ENCODE measurements at places on chromosomes 4 and X.

- DNase-seq = no peak
These were observed 5.4 kb upstream of the PIM2 start for GRCh38 chrX:48924270-48924669.

GRCh38 chr4:77818073-77818601 is 1.0 kb downstream of the CNOT6L start:
- DNase-seq = peak; percentile 89

DNA sequence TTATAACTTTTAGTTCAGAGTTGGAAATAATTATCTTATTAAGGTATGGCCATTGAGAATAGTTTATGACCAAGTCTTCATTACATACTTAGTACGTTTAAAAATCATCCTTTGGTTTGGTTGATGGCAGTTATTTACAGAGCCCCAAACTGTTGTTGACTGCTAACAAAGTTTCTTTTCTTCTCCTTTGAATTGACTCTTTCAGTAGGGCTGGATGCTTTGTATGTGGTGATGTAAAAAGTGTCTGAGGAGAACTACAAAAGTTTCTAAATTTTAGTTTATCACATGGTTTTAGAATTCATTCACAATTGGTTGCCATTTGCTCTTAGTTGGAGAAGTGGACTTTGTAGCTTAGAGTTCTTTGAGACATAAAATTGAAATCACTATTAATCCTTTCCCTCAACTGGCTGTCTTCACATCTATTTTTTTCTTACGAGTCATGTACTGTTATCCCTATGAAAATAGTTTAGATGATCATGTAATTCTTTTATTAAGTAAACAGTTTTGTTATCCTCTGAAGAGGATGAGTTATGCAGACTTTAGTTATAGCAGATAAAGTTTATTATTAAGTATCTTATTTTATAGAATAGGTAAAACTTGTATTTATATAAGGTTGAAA is 14.8 kb downstream of the PTPN13 start:
- no peak for DNase-seq

- no peak for DNase-seq
These were observed 19.2 kb downstream of the RASGEF1B start for GRCh38 chr4:81452452-81453006.

GRCh38 chr4:153266988-153267387 is 62.7 kb downstream of the TRIM2 start:
- no peak for DNase-seq

GRCh38 chrX:370244-370962 is 16.3 kb downstream of the PPP2R3B start:
- DNase-seq = no peak

DNA sequence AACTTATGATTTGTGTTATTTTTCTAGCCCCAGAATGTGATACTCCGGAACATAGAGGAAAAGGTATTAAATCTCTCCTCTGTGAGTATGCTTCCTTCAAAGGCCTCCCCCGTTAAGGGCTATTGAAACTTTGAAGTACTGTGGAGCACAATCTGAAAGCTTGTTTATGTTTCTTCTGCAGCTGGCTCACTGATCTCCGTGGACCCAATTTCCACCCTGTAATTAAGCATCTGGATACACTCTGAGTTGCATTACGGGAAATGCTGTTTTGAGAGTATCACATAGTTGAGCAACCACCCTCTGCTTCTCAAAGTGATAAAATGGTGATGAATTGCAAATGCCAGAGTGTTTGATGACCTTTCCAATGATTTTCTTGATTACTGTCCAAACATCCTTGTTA is 296.8 kb upstream of the PABPC5 start:
- no peak for DNase-seq

DNA sequence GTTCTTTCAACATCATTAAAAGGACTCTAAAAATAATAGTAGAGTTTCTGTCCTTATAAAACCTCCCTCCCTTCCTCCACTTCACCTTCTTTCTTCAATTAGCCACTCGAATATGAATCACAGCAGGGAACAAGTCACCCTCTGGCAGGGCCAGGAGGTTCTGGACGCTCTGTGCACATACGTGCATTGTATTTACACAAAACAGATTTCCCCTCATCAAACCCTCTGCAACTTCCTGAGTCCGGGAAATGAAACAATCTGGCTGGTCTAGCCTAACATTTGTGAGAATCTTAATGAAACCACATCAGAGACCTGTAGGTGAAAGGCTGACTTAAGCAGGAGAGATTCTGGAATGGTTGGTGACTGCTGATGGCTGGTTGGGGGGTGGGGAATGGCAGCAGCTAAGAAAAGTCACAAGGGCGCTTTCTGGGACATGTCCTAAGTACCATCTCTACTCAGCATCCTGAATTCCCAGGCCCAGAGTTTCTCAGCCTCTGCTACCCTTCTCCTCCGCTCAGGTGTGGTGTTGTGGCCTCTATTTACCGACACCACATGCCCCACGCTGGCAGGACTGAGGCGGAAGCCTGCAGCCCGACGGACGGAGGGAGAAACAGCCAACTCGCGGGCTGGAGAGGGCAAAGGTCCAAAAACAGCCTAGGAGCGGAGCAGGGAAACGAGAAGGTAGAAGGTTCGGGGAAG is 1.0 kb downstream of the ZDHHC9 start:
- peak; percentile 86 for DNase-seq

GRCh38 chrX:118396113-118396512 is 50.2 kb downstream of the WDR44 start:
- DNase-seq = no peak

- no peak for DNase-seq
These were observed 42.6 kb upstream of the TADA2B start for GRCh38 chr4:7000421-7001176.

- no peak for DNase-seq
These were observed 15.2 kb downstream of the USP53 start for GRCh38 chr4:119227690-119228089.

DNA sequence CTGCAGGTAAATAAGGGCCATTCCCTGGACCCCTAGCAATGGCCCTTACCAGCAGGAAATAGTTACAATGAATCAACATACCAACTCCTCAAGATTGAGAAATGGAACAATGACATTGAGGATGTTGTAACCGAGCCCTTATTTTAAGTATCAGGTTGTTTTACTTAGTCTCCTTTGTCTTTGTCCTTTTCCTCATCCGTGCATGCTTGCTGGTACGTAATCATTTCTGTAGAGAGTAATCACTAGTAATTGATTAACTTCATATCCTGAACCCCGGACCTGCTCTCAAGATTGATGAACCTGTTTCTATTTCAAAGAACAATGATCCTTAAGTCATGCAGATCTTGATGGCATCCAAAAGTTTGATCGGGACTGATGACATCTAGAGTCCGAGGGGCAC is 98.6 kb upstream of the LANCL3 start:
- no peak for DNase-seq

GRCh38 chr4:54607521-54607920 is 50.2 kb upstream of the KIT start:
- DNase-seq = no peak

- DNase-seq = peak; percentile 75
These were observed 27.4 kb downstream of the CBLL2 start for GRCh38 chrX:22300130-22300529.

DNA sequence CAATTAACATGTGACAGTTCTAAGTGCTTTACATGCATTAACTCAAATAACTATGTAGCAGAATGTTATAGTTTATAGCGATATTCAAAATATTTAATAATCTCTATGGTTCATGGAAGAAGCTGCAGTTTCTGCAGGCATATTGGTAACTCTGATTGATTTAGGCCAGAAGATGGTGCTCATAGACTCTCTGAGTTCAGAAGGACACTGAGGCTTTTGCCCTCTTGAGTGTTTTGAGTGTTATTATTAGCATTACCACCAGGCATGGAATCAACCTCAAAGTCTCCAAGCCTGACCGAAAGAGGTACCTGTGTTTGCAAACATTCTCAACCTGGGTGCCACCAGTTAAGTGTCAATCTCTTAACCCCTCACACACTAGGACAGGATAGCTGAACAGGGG is 792.3 kb upstream of the PCDH7 start:
- no peak for DNase-seq

- DNase-seq = no peak
These were observed 889.9 kb upstream of the INTU start for GRCh38 chr4:126742885-126743284.

DNA sequence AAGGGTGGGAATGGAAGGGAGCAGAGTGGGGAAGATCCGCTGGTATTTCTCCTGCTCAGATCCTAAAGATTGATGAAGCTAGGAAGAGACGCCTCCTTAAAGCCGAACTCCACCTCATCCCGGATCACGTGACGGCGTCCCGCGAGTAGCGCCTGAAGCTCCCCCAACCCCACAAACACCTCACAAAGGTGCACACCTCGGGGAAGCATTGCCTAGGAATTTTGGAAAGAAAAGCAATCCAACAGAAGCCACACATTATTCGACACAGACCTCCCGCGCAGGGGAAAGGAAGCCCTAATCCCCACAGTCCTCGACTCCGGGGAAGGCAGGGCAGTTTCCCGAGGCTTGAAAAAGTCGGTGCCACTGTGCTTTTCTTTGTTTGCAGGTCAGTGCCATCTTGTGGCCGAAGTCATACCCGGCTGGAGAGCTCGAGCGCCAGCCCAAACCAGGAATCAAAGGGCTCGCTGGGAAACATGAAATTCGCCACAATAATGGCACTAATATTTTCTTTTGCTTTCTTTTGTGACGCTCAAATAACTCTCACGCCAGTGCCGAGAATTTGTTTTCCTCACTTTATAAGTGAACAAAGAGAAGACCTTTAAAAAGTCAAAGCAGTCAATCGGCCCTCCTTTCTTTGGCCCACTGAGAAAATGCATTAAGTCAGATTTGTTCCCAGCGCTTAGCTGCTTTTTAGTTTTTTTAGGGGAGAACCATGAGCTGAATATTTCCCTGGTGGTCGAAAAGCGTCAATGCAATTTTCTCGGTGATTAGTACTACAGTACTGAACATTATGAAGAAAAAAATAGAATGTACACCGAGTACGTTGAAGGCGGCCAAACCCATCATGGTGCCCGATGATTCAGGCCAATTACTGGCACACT is at the start of gene NPY1R:
Gene NPY1R, minus strand, starts transcription at position 71 of the 881 bp plus-strand sequence. CDS start 6,042 bp downstream, outside the sequence.
- peak; percentile 67 for DNase-seq

DNA sequence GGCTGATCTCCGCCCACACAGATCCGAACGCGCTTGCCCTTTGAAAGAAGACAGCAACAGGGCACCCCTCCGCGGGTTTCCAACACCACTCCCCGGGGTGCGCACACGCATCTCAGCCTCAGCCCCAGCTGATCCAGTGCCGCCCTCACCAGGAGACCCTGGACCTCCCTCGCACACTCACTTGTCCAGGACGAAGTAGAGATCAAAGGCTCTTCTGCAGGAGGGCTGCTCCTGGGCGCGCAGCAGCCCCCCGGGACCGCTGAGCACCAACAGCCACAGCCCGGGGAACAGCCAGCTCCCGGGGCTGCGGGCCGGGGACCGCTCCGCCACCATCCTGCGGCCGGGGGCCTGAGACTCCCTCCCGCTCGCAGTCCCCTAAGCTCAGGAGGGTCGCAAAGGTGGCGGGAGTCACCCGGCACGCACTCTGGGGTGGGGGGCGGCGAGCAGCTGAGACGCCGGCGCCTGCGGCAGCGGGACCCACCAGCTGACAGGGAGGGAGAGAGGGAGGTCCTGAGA is 743 bp downstream of the ANTXR2 start:
- DNase-seq = peak; percentile 9

- no peak for DNase-seq
These were observed 100.2 kb upstream of the MED14 start for GRCh38 chrX:40835526-40835925.

DNA sequence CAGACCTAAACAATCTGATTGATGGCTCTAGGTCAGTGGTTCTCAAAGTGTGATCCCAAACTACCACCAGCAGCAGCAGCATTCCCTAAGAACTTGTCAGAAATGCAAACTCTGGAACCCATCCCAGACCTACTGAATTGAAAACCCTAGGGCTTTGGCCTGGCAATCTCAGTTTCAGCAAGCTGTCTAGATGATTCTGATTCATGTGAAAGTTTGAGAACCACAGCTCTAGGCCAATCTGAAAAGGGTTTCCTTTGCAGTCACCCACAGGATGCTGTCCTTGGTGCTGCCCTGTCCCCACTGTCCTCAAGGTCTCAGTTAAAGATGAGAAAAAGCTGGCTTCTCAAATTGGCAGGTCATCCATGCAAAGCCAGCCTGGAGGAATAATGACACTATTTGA is 34.8 kb downstream of the SMPX start:
- DNase-seq = no peak

DNA sequence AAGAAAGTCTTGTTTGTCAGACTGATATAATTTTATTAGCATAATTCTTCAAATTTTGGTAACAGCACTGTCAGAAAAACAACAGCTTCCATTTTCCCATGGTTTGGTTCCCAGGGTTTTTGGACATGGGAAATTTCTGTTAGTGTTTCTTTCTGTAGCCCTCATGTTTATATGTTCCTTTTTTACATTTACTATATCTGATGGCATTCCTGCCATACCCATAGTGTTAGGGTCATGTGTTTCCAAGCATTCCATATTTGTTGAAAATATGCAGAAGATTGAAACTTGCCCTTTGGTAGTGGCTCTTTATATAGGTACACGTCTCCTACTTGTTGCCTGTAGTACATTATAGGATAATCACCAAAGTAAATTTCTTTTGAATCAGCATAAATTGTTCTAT is 65.8 kb downstream of the PDLIM5 start:
- no peak for DNase-seq

DNA sequence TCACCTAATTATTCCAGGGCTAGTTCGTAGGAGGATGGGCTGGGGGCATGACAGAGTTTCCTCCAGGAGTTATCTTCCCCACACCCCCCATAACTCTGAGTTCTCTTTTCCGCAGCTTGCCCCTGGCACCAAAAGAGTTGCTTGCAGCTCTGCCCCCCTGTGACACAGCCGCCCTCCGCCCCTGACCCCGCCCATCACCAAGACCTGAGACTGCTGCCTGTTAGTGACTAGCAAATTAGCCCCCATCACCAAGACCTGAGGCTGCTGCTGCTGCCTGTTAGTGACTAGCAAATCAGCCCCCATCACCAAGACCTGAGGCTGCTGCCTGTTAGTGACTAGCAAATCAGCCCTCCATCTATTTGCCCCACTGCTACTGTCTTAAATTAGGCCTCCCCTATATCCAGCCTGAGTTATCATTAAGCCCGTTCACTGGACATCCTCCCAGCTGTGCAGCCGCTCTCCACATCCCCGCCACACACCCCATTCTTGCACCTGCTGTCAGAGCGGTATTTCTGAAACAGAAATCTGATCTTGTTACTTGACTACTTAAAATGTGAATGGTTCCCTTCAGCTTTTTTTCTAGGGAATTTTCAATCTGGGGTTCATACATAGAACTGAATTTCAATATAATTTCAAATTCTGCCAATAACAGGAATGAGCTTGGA is 1.5 kb upstream of the PAPSS1 start:
- no peak for DNase-seq

DNA sequence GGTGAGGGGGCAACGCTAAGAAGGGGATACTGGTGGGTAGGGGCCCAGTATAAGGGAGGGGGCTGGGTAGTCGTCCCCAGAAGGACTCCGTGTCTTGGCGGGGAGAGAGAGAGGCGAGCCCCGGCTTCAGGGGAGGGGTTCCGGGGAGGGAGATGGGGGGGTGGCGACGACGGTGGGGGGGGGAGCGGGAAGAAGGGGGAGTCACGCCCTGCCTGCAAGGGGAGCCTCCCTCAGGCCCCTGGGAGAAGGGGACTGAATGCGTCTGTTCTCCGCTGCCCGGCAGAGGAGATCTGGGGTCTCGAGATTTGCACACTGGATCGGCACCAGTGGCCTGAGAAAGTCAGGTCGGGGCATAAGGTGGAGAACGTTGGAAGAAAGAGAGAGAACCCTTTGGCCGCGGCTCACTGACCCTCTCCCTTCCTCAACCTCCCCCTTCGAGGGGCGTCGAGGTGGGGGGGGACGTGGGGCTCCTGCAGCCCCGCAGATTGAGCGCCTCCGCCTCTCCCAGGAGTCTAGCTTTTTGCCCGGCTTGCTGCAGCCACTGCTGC is 609 bp upstream of the BCORL1 start:
- DNase-seq = no peak
